ENCODE measurements at places on chromosomes 16 and 17.

- no peak for DNase-seq
Observed at GRCh38 chr17:75839942-75840798, 4.0 kb downstream of the UNC13D start.

DNA sequence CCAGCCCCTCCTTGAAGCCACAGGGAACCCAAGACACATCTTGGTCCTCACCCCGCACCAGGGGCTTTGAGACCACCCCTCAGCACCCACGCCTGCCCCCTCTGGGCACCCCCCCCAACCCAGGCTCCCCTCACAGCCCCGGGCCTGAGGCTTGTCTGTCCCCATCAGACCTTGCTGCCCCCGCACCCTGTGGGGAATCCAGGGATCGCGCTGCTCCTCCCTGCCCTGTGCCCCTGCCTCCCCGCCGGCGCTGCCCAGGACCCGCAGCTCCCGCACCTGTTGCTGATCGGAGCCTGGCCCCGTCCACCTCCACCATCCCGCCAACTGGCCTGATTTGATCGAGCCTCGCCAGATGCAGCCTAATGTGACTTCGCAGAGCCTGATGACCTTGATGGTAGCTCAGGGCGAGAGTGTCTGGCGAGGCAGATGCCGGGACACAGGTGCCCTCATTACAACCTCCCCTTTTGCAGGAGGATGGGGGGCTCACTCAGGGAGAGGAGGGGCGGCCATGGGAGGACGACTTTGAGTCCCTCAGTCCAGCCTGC is 29.0 kb downstream of the SLC25A10 start:
- no peak for DNase-seq

DNA sequence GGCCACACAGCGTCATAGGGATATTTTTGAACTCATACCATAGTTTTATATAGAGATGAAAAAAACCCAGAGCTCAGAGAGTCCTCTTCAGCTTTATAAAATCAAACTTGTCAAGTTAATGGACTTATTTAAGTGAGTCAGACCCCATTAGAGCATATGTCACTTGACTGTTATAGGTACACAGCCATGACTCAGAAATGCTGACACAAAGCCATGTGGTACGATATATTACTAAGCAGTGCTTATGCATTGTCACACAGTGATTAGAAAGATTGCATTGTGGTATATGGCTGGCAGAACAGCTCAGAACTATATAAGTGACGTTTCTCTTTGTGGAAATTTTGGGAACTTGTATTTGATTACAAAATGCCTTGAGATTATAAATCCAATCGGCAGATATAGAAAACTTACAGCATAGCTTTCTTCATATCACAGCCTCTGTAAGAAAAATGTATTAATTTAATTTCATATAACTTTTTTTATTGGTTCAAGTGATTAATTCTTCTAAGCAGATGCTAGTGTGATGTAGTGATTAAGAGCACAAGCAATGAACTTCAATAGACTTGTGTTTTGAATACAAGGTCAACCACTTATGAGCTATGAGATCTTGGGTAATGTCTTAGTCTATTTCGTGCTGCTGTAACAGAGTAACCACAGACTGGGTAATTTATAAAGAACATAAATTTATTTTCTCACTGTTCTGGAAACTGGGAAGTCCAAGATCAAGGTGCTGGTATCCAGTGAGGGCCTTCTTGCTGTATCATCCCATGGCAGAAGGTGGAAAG is 25.8 kb upstream of the GINS3 start:
- DNase-seq, result no peak

DNA sequence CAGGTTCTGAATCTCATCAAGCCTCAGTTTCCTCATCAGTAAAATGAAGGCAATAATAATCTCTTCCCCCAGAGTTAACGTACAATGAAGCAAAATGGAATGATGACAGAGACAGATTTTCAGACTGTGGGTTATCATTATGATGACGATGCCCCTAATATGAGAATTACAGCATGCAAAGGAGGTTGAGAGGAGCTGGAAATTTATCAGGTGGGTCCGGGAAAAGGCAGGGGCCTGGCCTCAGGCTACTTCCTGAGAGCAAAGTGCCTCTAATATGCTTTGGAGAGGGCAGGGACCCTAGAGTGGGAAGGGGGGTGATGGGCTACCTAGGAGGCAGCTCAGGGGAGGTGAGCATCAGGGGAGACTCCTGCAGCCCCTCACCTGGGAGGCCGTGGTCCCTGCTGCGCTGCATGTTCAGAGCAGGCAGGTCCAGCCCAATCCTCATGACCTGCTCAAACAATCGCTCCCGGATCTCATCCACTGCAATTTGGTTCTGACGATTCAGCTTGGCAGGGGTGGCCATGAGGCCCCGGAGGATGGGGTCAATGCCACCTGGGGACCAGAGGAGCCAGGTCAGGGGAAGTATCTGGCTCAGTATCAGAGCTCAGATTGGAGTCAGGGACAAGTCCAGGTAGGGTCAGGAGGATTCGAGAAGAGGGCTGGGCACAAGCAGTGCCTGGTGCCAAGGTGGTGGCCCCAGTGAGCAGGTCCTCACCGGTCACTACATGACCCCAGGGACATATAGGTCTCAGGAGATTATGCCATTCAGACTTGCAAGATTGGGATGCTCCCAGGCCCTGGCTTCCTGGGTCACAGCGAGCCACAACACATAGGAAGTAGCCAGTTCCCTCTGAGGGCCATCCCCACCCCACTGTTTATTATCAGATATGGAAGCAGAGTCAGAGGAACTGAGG is 8.1 kb downstream of the MPO start:
- no peak for DNase-seq

DNA sequence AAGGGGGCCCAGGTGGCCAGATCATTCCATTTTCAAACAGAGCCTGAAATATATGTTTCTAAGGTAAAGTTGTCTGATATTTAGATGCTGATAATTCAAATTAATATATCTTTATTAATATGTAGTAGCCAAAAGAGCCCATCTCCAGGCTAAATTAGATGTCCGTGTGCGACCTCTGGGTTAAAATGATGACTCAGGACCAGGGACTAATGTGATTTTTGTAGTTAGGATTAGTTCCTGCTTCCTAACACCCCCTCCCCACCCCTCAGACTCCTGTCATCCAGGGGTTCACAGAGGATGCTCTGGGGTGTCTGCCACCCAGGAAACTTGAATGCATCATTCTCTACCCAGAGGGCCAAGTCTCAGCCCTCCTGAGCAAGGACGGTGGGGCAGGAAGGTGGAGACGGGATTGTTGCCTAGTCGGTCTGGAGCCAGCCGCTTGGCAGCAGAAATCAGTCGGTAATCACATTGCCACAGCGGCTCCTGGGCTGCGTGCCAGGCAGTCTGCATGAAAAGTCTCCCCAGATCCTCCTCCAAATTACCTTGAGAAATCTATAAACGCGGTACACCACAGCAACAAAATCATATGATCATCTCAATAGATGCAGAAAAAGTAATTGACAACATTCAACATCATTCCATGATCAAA is 29.8 kb downstream of the CNGB1 start:
- peak; percentile 48 for DNase-seq

GRCh38 chr17:13569398-13570123 is 32.2 kb downstream of the HS3ST3A1 start:
- no peak for DNase-seq

- DNase-seq, result no peak
Observed at GRCh38 chr17:72119873-72120641, 763 bp upstream of the SOX9 start.

DNA sequence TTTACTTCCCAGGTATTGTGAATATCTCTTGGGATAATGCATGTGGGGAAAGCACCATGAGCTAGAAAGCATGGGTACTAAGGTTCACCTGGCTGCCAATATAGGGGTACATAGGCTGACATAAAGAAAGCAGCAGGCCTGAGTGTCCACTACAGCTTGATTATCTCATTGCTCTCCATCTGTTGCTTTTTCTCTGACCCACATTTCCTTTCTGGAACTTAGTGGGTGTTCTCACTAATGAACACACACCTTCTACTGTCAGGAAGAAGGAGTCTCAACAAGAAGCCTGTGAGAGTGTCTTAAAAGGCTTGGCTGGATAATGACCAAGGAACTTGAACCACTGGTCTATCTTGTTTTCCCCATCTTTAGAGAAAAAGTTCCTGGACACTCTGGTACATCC is 62.5 kb downstream of the CA10 start:
- no peak for DNase-seq

- DNase-seq, result no peak
Observed at GRCh38 chr16:74625500-74626350, 18.8 kb upstream of the GLG1 start.

DNA sequence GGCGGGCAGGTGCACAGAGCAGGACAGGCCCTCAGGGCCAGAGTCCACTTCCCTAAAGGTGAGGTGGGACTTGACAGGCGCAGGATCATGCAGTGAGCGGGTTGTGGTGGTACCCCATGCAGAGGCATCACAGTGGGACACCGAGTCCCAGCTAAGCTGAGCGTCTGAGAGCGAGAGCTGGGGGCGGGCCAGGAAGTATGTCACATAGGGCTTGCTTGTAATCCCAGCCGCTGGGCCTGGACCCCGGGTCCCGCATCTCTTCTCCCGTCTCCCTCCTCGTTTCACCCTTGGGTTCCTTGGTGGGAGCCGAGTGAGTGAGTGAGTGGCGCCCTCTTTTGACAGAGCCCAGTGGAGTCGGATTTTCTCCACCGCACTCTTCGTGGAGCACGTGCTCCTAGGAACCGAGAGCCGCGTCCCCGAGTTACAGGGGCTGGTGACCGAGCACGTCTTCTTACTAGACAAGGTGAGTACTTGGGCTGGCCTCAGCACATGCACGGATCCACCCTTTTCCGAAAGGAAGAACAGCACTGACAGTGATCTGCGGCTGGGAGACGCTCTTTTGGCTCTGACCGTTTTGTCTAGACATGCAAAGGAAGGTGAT is 50.8 kb upstream of the ENDOV start:
- DNase-seq, result no peak

GRCh38 chr16:81841722-81842121 is 62.6 kb downstream of the PLCG2 start:
- DNase-seq, result no peak

- DNase-seq, result no peak
Observed at GRCh38 chr17:48385319-48385718, 44.7 kb downstream of the SKAP1 start.

DNA sequence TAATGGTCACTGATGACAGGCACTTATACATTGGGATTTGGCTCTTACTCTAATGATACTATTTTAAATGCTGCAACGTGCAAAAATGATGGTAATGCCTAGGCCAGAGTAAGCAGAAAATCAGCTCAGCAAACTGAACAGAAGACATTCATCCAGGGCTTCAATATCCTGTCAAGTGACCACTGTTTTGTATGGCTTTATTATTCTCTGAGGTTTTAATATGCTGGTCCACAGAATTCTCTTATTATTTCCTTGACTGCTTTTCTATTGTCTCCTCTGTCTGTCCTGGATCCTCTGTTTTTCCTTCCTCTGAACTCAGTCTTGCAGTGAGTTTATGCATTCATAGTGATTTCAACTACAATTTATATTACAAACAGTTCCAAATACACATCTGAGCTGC is 90.8 kb upstream of the PMFBP1 start:
- no peak for DNase-seq

- no peak for DNase-seq
Observed at GRCh38 chr17:82175951-82176350, 36.7 kb downstream of the CCDC57 start.

DNA sequence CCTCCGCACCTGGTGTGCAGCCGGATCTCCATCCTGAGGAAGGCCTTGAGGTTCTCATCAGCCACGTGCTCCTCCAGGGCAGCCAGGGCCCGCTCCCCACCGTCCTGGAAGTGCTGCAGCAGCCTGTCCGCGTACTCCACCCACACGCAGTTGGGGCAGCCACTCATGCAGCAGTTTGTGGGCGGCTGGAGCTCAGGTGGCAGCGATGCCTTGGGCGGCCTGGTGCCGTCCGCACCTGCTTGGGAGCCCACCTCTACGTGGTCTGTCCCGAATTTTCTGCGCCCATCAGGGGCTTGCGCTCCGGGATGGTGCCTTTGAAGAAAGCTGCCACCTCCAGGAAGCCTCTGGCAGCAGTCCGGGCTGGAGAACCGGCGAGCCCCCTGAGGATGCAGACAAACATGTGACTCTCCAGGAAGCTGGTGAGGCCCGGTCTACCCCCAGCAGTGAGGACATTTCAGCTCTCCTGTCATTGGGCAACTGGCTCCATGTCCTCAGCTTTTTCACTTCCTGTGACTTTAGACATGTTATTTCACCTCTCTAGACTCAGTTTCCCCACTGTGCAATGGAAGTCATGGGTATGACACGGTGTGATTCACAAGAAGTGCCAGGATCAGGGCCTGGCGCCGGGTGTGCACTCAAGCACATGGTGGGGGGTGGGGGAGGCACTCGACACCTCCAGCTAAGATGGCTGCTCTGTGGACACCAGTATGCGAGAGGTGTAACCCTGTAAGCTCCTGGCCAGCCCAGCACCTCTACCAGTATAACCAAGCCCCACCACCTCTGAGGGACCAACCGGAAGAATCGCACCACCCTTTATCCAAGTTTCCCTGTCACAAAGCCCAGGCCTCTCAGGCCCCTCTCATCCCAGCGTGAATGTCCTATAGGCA is 957 bp downstream of the OXLD1 start:
- DNase-seq, result no peak

GRCh38 chr17:78883533-78884131 is 19.4 kb downstream of the CEP295NL start:
- DNase-seq, result peak; percentile 91

DNA sequence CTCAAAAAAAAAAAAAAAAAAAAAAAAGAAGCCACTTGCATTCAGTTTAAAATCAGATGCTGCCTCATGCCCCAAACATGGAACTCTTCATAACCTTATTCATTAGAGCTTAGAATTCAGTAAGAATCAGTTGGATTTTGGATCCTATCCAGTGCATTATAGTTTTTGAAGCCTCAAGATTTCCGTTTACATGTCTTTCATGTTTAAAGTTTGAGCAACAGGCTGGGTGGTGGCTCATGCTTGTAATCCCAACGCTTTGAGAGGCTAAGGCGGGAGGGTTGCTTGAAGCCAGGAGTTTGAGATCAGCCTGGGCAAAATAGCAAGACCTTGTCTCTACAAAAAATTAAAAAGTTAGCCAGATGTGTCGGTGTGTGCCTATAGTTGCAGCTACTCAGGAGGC is 55.0 kb downstream of the SNTB2 start:
- no peak for DNase-seq

DNA sequence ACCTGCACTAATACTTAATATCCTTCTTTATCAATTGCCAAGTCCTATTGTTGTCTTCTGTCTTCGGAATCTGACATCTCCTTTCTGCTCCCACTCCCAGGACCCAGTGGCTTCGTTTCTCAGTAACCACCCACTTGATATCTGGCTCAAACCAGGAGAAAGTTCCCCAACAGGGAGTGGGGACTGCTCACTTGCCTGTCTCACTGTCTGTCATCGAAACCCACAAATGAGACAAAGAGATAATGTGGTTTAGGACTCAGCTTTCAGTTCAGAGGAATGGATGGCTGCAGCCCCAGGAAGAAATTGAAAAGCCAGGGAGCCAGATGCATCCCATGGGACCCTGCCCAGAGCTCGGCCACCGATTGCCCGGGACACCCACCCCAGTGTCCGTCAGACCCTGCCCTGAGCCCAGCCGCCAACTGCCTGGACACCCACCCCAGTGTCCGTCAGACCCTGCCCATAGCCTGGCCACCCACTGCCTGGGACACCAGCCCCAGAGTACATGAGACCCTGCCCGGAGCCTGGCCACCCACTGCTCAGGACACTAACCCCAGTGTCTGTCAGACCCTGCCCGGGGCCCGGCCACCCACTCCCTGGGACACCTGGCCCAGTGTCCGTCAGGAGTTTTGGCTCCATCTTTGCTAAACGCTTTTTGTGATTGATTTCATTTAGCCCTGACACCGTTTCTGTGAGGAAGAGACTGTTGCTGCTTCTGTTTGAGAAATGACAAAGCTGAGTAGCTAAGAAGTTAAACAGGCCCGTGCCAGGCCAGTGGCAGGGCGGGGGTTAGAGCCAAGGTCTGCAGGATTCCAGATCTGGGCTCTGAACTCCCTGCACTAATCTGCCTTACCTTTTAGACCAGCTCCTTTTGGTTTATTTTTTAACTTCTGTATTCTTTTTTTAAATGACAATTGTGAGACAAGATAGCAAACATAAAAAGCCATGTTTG is 251.4 kb downstream of the PHKB start:
- no peak for DNase-seq

Data from right hindlimb (tissue), 1 donor.